Pancreas (tissue), 10 donors: ENCODE measurements at places on chromosomes 1 and 21. TPM values are rescaled to one million over a fixed set of nuclear protein-coding genes. Genes with fewer than 3 reads are reported as not detected.

The RNPEP gene
- polyA plus RNA-seq: 43.5 TPM

The IL10RB gene
- 14.8 TPM for polyA plus RNA-seq

The IFI44L gene
- 1.1 TPM for polyA plus RNA-seq

The RNU1-1 gene
- not detected for polyA plus RNA-seq

The FOXD2 gene
- polyA plus RNA-seq: 0.08 TPM

GRCh38 chr1:155007251-155007828 lies 4.7 kb downstream of the ZBTB7B start:
- peak overlapping the region; percentile 23 for H3K4me3 ChIP-seq
- peak overlapping the region; percentile 42 for H3K27ac ChIP-seq
- peaks cover 58% of the 10 kb centered on the region for H3K4me1 ChIP-seq
- peak; percentile 68 for DNase-seq

The KLHDC7A gene
- polyA plus RNA-seq: 3.0 TPM

The TMEM200B gene
- 0.72 TPM for polyA plus RNA-seq

GRCh38 chr1:11058026-11058425 lies 1.8 kb downstream of the SRM start:
- H3K36me3 ChIP-seq: peaks cover 2% of the 10 kb centered on the region
- no peaks in the 10 kb centered on the region for H3K27me3 ChIP-seq
- H3K4me1 ChIP-seq: peaks cover 3% of the 10 kb centered on the region
- H3K27ac ChIP-seq: no peak overlapping the region

The SLC30A10 gene
- 0.11 TPM for polyA plus RNA-seq

DNA sequence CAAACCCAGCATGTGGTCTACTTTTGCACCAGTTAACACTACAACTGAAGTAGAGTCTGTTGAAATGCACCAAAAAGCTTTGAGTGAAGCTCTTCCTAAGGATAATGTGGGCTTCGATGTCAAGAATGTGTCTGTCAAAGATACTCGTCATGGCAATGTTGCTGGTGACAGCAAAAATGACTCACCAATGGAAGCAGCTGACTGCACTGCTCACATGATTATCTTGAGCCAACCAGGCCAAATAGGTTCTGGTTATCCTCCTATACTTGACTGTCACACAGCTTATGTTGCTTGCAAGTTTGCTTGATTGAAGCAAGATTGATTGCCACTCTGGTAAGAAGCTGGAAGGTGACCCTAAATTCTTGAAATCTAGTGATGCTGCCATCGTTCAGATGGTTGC lies 85.2 kb downstream of the DENND1B start:
- DNase-seq: no peak
- H3K4me1 ChIP-seq: peaks cover 11% of the 10 kb centered on the region
- H3K27ac ChIP-seq: no peak overlapping the region
- H3K36me3 ChIP-seq: no peaks in the 10 kb centered on the region
- H3K4me3 ChIP-seq: no peak overlapping the region

GRCh38 chr1:103371234-103371633 lies 154.3 kb upstream of the RNPC3 start:
- H3K36me3 ChIP-seq: no peaks in the 10 kb centered on the region
- DNase-seq: no peak
- no peak overlapping the region for H3K4me3 ChIP-seq
- H3K27me3 ChIP-seq: no peaks in the 10 kb centered on the region

The GJA5 gene
- polyA plus RNA-seq: 1.6 TPM

DNA sequence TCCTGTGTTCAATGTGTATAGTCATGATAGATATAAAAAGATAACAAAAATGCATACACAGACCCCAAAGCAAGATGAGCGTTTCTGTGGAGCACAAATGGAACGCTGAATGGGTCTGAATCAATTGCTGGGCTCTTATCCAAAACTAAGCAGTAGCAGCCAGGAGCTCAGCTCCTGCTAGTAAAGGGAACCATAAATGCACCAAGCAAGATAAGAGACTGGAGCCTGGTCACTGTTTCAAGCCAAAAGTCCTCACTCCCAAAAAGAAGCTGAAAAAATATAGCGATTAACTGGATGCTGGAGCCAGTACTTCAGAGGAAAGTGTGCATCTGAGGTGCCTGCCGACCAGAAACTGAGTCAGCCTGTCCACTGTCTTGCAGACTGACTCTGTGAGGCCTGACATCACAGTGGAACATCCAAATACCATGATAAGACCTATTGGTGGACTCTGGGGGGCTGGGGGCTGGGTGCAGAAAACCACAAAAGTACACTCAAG lies 68.9 kb downstream of the LRRC8C start:
- H3K27ac ChIP-seq: no peak overlapping the region
- H3K4me3 ChIP-seq: no peak overlapping the region
- no peaks in the 10 kb centered on the region for H3K36me3 ChIP-seq
- H3K4me1 ChIP-seq: no peaks in the 10 kb centered on the region
- H3K27me3 ChIP-seq: no peaks in the 10 kb centered on the region
- no peak for DNase-seq

The ANGPTL1 gene
- polyA plus RNA-seq: 9.5 TPM

DNA sequence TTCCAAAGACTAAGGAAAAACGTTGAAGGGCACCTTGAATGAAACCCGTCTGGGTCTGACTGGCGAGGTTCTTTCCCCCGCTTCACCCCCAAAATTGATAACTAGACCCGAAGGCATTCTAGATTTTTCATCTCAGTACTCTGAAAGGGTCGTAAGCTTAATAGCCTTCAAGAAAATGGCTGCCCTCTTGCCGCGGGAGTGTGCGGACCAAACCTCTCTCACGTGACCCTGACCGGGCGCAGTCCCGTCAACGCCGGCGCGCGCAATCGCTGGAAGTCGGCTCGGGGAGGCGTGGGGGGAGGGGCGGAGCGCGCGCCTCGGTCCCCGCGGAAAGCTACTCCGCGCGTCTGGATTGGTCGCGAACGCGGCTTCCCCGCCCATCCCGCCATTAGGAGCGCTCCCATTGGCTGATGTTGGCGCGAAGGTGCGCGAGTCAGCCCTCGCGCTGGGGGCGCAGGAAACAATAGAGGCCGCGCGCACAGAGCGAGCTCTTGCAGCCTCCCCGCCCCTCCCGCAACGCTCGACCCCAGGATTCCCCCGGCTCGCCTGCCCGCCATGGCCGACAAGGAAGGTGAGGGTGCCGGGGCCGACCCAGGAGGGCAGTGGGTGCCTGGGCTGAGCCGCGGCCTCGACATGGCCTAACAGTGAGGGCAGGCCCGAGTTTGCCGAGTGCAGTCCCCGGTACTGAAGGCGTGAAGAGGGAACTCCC lies at the start of gene RBBP4:
Gene RBBP4 (plus strand): TSS at position 457 of the 709 bp plus-strand sequence. CDS start 99 bp downstream, at position 556.
- no peaks in the 10 kb centered on the region for H3K27me3 ChIP-seq
- peak within 1 kb of the TSS; percentile 84 for H3K4me3 ChIP-seq
- DNase-seq: peak; percentile 99

DNA sequence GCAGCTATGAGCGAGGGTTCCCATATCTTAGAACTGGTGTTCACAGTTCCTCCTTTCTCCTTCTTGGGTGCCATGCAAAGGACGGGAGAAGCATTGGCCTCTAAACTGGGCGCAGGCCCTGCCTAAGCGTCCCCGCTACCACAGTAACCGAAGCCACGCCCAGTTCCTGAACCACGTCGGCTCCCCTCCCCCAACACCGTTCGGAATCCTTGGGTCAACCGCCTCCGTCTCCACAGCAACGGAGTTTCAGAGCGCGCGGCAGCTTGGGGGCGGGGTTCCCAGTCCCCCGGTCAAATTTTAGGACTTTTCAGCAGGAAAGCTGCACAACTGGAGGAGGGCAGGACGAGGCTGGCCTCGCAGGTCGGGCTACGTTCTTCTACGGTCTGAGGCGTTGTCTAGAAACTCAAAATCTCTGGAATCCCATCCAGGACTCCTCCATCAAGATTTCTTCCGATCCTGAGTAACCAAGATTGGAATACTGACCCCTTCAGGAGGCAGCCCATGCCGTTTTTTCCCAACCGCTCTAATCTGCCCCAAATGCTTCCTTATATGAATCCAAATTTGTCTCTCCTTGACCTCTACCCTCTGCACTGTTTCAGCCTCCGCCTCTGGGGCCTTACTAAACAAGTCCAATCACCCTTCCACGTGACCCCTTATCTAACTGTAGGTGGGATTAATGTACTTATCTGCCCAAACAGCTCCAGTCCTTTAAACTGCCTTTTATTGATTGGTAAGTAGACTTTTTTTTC lies at the start of gene SPAG17:
Gene SPAG17 (minus strand): TSS at position 145 of the 749 bp plus-strand sequence. CDS start 71 bp downstream, at position 74.
- no peaks in the 10 kb centered on the region for H3K27me3 ChIP-seq
- H3K27ac ChIP-seq: no peak within 1 kb of the TSS
- peak; percentile 82 for DNase-seq
- no peaks in the 10 kb centered on the region for H3K36me3 ChIP-seq

- no peak overlapping the region for H3K27ac ChIP-seq
- H3K27me3 ChIP-seq: no peaks in the 10 kb centered on the region
- peak overlapping the region; percentile 75 for H3K4me3 ChIP-seq
These were observed 1.1 kb downstream of the C21orf58 start for GRCh38 chr21:46322351-46323226.

The SERPINC1 gene
- not detected for polyA plus RNA-seq

GRCh38 chr1:43285269-43285990 lies at the start of gene C1orf210:
Gene C1orf210 (minus strand): TSS chr1:43285581. CDS start chr1:43283270, 2,311 bp downstream.
- peak; percentile 94 for DNase-seq
- H3K27me3 ChIP-seq: no peaks in the 10 kb centered on the region
- H3K4me1 ChIP-seq: peaks cover 15% of the 10 kb centered on the region
- peak within 1 kb of the TSS; percentile 76 for H3K27ac ChIP-seq

- peak overlapping the region; percentile 62 for H3K4me3 ChIP-seq
- H3K36me3 ChIP-seq: no peaks in the 10 kb centered on the region
- H3K27ac ChIP-seq: peak overlapping the region; percentile 85
- peaks cover 17% of the 10 kb centered on the region for H3K4me1 ChIP-seq
- DNase-seq: peak; percentile 29
These were observed 1.1 kb downstream of the CTPS1 start for GRCh38 chr1:40980453-40981121.

DNA sequence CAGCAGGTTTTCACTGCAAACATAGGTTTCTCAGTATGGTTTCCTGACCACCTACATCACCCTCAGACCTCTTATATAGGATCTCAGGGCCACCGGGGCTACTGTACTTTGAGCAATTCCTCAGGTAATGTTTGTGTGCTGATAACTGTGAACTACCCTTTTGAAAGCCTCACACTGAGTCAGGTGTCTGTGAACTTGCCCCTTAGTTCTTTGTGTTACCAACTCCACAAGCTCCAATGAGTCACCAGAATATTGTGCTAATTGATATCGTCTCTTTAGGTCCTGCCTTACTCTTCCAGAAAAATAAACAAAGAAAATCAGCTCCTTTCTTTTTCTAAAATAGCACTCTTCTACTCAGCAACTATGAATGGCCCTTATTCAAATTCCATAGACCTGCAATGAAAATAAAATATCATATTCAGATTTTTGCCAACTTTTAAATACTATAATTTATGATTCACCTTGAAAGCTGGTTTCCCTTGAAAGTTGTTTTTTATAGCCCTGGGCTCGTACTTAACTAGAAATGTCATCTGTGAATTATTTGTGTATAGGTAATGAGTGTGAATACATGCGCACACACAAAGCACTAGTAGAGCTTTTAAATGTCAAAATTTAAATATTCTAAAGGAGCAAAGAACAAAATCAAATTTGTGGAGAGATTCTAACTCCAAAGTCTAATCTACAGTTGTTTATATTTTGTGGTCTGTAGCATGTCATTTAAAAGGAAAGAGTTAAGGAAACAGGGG lies 88.1 kb upstream of the WARS2 start:
- DNase-seq: no peak
- no peaks in the 10 kb centered on the region for H3K36me3 ChIP-seq
- H3K27ac ChIP-seq: no peak overlapping the region
- no peaks in the 10 kb centered on the region for H3K27me3 ChIP-seq
- H3K4me1 ChIP-seq: no peaks in the 10 kb centered on the region

DNA sequence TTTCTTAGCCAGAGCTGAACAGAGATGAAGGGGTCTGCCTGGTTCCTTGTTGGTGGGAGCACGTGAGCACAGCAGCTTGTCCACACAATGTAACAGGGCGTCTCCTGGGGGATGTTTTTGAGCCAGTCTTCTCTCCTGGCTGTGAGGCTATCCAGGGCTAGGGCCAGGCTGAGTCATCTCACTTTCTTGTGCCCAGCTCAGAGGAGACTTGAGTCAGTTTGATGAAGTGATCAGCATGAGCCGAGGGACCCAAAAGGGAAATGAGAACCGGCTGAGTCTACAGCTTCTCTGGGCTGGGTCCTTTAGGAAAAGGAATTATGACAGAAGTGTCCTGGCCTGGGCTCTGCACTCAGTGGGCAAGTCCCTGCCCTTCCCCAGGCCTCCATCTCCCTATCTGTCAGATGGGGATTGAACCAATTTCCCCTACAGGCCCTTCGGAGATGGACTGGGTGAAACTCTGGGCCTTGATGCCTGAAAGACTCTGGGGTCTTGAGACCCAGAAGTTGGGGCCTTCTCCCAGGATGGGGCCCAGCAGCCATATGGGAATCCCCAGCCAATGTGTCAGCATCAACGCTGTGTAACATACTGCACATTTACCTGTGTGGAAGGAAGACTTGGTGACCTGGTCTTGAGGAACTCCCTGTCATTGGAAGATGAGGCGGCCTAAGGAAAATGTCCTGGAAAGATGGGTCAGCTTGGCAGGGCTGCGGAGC lies 36.6 kb downstream of the DMRTB1 start:
- H3K27me3 ChIP-seq: no peaks in the 10 kb centered on the region
- H3K4me1 ChIP-seq: no peaks in the 10 kb centered on the region
- no peaks in the 10 kb centered on the region for H3K36me3 ChIP-seq
- H3K4me3 ChIP-seq: no peak overlapping the region
- no peak for DNase-seq

DNA sequence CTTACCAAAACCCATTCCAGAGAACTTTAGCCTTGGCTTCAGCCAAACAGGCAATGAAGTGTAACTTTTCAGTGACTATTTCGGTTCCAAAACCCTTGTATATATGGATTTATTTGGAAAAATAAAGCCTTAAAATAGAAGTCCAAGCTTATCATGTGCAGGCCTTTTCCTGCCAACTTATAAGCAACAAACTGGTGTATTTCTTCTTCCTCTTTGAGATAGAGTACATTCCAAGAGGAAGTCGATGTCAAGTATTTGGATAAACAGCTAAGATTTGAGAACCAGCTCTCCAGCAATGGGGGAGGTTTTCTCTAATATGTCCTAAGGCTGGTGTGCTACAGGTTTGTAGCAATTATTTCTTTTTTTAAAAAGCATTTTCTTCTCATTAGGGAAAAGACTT lies 407.8 kb downstream of the DUSP10 start:
- no peaks in the 10 kb centered on the region for H3K36me3 ChIP-seq
- no peaks in the 10 kb centered on the region for H3K27me3 ChIP-seq
- no peaks in the 10 kb centered on the region for H3K4me1 ChIP-seq
- no peak overlapping the region for H3K4me3 ChIP-seq
- H3K27ac ChIP-seq: no peak overlapping the region

GRCh38 chr21:33551664-33552063 lies 8.8 kb downstream of the SON start:
- no peaks in the 10 kb centered on the region for H3K4me1 ChIP-seq
- peaks cover 43% of the 10 kb centered on the region for H3K36me3 ChIP-seq
- H3K4me3 ChIP-seq: no peak overlapping the region
- no peak for DNase-seq

The DNAJC6 gene
- polyA plus RNA-seq: 0.46 TPM

- DNase-seq: peak; percentile 38
- no peaks in the 10 kb centered on the region for H3K27me3 ChIP-seq
- H3K4me3 ChIP-seq: no peak overlapping the region
These were observed 10.8 kb upstream of the SHISA4 start for GRCh38 chr1:201877877-201878401.

DNA sequence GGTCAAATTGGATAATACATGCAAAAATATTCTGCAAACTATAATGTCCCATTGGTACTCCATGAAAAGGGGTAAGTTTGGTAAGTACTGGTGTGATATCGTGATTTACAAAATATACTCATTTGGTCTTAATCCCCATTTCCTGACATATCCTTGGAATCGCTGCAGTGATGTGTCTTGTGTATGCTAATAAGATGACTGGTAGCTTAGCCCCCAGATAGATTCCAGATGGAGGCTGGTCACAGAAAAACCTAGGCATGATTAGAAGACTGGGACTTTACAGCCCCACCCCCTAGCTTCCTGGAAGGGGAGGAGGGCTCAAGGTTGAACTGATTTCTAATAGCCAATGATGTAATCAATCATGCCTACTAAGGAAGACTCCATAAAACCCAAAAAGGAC lies 3.0 kb downstream of the VAMP4 start:
- no peak overlapping the region for H3K27ac ChIP-seq
- no peaks in the 10 kb centered on the region for H3K27me3 ChIP-seq
- no peak overlapping the region for H3K4me3 ChIP-seq
- DNase-seq: no peak
